ENCODE measurements at places on chromosomes 6 and 20.
A peak's percentile ranks its signal among the peaks of the same experiment; 100 is the strongest.

GRCh38 chr6:154384191-154384590 lies 27.6 kb upstream of the IPCEF1 start:
- DNase-seq, result no peak

DNA sequence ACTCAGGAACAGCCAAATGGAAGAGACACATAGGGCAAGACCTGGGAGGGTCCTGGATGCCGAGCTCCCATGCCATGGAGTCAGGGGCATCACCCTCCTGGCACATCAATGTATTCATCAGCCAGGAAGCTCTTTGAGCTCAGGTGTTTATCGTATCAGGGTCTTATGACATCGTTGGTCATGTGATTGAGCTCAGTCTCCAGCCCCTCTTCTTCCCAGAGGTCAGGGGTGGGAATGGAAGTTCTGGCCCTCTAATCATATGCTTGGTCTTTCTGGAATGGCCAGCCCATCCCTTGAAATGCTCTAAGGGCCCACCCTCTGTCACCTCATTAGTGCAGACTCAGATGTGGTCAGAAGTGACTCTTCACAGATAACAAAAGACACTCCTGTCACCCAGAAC lies 52.4 kb upstream of the TULP4 start:
- no peak for DNase-seq

GRCh38 chr6:160956300-160957035 lies 35.1 kb upstream of the MAP3K4 start:
- DNase-seq, result no peak

DNA sequence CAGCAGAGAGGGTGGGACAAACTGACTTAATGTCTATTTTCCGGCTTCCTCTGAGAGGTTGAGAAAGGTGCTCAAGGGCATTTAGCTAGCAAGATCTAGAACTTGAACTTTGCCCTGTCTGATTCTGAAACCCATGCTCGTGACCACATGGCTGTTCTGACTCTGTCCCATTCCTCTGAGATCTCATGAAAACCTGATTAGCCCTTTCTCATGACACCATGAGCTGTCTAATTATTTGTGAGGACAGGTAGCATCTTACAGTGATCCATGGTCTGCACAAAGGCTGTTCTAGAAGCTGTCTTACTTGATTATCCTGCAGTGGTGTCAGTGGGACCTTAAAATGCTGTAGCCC lies 89.6 kb upstream of the TOX2 start:
- no peak for DNase-seq

DNA sequence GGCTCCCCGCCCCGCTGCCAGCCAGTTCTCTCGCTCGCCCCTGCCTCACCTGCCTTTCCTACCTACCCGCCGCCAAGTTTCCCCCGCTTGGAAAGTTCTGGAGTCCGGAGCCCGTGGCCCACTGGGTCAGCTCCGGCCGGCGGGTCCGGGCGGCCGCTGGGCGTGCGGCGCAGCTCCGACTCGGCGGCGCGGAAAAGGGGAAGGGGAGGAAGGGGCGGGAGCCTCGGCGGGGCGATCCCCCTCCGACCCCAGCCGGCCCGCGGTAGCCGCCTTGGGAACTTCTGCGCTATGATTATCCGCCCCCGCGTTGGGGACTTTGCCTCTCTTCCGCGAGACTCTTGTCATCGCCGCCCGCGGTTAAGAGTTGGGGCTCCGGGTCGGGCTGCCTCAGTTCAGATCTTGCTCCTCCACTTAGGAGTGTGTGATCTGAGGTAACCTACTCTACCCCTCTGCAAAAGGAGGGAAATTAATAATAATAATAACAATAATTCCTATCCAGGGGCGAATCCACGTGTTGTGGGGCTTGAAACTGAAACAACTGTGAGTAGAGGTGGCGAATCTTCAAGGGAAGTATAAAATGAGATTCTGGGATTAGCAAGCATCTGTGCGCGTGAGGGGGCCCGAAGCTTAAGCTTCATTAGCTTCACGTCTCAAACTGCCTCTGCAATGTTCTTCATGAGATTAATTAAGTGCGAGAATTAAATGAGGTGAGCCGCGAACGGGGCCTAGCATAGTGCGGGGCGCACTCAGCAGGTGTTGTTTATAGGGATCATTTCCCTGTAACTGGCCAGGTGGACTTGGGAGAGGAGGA lies 30.8 kb downstream of the SF3B5 start:
- no peak for DNase-seq

- DNase-seq, result no peak
Measured at GRCh38 chr6:107543567-107543966, 53.6 kb downstream of the SOBP start.

DNA sequence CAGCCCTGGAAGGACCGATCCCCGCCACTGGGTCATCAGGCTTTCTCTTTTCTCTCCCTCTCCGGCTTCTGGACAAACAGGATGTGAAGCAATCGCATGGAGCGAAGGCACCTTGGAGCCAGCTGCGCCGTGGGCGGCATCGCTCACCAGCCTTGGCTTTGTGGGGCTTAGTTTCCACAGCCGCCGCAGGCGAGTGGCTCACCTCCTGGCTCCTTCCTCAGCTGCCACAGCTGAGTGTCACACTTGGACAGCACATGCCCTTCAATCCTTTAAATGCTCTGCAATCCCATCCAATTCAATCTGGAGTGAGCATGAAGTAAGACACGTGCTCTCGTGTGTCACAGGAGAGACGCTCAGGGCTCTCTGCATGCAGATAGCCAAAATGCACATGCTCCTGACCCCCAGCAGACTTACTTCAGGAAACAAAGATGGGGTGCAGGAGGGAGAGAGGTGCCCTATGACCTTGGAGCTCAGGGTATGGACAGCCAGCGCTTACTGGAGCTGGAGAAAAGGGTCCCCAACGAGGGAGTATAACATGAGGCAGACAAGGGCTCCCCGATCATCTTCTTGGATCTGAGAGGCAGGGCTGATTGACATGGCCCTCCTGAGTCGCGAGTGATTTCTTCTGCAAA lies 70.9 kb downstream of the BMP7 start:
- DNase-seq, result no peak

- no peak for DNase-seq
Measured at GRCh38 chr6:34645627-34646026, 50.9 kb downstream of the ILRUN start.

DNA sequence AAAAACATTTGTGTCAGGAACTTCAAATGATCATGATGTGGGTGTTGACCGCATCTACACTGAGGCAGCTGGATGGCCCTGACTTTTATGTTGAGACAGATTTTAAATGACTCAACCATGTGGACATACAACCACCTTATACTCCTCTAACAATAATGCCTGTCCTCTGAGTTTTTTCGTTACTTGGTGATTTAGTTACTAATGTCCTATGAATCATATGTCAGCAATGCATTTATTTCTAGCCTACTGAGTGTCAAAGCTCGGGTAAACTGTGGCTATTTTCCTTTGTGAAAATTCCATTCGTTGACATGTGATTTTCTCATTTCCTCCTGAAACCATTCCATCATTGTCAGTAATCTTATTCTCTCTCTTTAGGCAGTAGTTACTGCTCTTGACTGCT lies 38.9 kb upstream of the NKX2-4 start:
- DNase-seq, result no peak

GRCh38 chr6:28695715-28696114 lies 170.0 kb downstream of the GPX5 start:
- no peak for DNase-seq

DNA sequence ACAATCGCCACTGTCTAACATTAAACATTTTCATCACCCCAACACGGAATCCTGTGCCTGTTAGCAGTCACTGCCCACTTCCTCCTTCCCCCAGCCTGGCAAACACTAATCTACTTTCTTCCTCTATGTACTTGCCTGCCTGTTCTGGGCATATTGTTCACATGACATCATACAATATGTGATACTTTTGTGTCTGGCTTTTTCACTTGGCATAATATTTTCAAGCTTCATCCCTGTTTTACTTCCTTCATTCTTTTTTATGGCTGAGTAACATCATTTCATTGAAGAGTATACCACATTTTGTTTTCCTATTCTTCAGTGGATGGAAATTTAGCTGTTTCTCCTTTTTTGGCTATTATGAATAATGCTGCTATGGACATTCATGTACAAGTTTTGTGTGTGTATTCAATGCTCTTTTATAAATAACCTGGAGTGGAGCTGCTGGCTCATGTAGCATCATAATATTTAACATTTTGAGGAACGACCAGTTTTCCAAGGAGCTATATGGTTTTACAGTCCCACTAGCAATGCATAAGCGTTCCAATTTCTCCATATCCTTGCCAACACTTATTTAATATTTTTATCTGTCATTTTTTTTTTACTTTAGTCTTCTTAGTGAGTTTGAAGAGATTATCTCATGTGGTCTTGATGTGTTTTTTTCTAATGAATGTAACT lies 360.1 kb downstream of the HDGFL1 start:
- peak; percentile 14 for DNase-seq

DNA sequence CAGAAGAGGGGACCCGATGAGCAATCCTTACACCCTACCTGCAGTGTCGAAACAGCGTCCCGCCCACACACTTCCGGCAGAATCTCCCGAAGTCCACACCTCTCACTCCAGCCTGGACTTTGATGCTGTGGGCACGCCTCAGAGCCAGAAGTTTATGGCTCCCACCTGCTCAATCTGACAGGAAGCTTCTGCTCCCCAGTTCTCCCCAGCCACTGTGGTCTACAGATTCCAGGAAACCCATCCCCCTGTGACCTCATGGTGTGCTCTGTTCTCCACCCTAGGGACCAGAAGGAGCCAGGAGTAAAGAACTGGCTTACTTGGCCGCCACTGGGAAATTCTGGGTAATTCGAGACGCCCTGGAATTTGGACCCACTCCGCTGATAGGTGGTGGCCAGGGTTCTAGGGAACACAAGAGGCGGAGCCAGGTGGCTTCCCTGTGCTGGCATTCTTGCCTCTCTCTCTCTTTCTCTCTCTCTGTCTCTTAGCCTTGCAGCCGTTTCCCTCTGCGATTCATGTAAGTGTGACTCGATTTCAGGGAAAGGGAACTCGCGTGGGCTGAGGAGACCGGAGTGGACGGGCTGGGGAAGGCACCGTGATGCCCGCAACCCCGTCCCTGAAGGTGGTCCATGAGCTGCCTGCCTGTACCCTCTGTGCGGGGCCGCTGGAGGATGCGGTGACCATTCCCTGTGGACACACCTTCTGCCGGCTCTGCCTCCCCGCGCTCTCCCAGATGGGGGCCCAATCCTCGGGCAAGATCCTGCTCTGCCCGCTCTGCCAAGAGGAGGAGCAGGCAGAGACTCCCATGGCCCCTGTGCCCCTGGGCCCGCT lies at the start of gene TRIM15:
Gene TRIM15 (plus strand): TSS at position 457 of the 828 bp plus-strand sequence. CDS start 139 bp downstream, at position 596.
- no peak for DNase-seq

- DNase-seq, result no peak
Measured at GRCh38 chr6:91780270-91780669, 1193.4 kb upstream of the MAP3K7 start.

DNA sequence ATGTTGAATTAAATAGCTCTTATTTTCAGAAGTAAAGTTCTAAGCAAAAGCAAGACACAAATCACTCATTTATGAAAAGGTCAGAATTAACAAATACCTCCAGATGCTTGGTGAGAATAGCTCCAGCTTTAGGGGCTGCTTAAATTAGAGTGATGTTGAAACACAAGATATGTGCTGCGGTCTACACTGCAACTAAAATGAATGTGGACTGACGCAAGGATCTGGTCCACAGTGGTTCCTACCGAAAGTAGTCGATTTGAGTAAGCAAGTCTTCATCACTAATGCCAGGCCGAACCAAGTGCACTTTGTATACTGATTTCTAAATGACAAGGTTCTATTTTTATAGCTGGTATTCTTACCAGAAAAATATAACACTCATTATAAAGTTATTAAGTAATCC lies 96.3 kb downstream of the PRDM1 start:
- DNase-seq, result no peak

GRCh38 chr6:89273816-89274215 lies 41.3 kb downstream of the GABRR2 start:
- no peak for DNase-seq

DNA sequence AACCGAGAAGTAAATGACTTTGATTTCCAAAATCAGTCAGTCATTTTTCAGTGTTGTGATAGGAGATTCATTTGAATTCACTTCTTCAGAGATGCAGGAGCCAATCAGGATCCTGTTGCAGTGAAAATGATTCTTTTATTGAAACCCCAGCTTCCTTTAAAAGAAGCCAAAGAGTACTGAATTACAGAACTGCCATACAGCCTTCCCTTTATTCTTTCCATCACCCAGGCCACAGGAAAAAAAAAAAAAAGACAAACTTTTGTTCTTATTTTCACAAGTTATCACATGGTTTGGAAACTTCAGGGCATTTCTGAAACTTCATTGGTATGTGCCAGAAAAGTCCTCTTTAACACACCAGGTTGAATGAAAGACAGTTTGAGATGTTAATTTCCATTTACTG lies 1.8 kb upstream of the CARMIL1 start:
- DNase-seq, result no peak

DNA sequence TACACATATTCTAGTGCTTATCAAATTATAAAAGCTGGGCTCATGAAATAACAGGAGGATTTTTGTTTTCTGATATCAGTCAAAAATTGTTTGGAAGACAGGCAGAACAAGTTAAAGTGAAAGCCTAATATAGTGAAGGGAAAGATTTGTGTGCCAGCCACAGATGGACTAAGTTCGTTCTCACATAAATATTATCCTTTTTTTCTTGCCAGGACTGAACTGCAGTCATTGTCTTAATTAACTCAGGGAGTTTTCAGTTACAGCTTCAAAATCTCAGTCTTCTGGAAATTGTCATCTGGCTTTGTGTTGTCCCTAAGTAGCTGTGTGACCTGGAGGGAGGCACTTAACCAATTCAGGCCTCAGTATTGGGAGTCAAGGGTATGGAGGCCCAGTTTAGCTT lies 40.7 kb downstream of the PLCB4 start:
- no peak for DNase-seq

DNA sequence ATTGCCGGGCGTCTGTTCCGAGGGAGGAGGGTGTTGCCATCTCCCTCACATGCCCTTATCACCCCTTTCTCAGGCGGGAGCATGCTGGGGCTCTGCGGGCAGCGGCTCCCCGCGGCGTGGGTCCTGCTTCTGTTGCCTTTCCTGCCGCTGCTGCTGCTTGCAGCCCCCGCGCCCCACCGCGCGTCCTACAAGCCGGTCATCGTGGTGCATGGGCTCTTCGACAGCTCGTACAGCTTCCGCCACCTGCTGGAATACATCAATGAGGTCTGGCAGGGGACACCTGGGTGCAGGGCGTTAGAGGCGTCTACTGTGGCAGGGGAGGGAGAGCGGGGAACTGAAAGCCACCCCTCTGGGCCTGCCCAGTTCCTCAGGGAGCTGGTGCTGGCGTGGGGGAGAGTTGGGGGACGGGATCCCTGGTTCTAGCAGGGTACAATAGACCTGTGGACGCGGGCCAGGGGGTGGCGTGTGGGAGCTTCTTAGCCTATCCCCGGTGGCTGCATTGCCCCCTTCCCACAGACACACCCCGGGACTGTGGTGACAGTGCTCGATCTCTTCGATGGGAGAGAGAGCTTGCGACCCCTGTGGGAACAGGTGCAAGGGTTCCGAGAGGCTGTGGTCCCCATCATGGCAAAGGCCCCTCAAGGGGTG lies 697 bp downstream of the PPT2 start:
- peak; percentile 68 for DNase-seq

- DNase-seq, result no peak
Measured at GRCh38 chr6:8088886-8089285, 13.5 kb downstream of the EEF1E1 start.

GRCh38 chr6:19994909-19995308 lies 157.7 kb downstream of the ID4 start:
- no peak for DNase-seq

- DNase-seq, result no peak
Measured at GRCh38 chr20:24784607-24785006, 164.5 kb upstream of the CST7 start.

- no peak for DNase-seq
Measured at GRCh38 chr20:5030348-5031205, 29.3 kb upstream of the SLC23A2 start.
